ENCODE measurements at places on chromosomes 2 and 18.

DNA sequence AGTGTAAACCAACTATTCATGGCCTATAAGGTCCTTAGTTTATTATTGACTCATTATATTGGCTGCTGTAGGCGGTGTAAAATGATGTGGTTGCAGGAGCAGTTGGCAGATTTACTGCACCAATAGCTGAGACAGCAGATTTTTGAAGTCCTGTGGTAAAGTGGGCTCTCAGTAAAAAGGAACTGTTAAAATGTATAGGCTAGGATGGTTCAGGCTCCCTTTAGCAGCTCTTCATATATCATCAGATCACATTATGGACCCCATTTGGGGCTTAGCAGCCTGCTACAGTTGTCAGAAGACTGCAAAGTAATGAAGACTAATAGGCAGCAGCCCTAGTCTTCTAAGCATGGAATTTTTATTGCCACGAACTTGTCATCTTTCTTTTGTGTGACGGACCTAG is 27.8 kb downstream of the MTX2 start:
- no peak for ATAC-seq

GRCh38 chr18:32674491-32674890 is 98.3 kb downstream of the KLHL14 start:
- no peak for ATAC-seq

- no peak for ATAC-seq
Observed at GRCh38 chr2:241495172-241496002, 13.0 kb downstream of the STK25 start.

GRCh38 chr2:23457990-23458682 is 73.2 kb downstream of the KLHL29 start:
- peak; percentile 72 for ATAC-seq

DNA sequence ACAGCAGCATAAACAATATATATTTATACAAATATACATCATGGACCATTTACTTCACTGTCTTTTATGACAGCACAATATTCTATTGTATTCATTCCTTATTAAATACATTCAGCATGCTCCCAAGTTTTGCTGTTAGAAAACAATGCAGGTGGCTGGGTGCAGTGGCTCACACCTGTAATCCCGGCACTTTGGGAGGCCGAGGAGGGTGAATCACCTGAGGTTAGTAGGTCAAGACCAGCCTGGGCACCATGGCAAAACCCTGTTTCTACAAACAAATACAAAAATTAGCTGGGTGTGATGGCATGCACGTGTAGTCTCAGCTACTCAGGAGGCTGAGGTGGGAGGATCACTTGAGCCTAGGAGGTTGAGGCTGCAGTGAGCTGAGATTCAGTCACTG is 39.0 kb downstream of the NPC1 start:
- ATAC-seq = peak; percentile 18

GRCh38 chr2:165214093-165214492 is 10.2 kb upstream of the SCN3A start:
- no peak for ATAC-seq

DNA sequence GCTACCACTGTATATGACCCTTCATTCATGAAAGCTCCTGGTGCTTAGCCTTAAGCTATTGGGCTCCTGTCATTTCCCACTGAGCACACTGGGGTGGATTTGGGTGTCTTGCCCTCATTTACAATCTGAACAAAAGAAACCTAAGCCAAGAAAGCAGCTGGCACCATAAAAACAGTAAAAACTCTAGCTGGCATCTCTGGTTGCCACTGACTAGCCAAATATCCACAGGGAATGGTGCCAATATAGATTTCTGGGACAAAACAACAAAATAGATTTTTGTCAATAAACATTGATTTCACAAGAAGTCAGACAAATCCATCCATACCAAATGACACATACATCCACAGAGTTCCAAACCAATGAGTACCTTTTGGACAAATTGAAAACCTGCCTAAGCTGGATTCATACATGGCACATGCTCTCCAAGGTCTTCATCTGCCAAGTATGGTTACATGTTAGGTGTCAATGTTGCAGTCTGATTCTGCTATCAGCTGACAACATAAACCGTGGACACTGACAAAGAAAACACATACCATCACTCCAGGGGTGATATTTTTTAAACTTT is 1081.5 kb upstream of the ZEB2 start:
- ATAC-seq = no peak

GRCh38 chr2:206488623-206489022 is 45.3 kb downstream of the ADAM23 start:
- no peak for ATAC-seq

Data from esophagus mucosa (tissue), 1 donor.